CD8-positive, alpha-beta memory T cell (primary cell): ENCODE measurements at places on chromosomes 16 and 17.

DNA sequence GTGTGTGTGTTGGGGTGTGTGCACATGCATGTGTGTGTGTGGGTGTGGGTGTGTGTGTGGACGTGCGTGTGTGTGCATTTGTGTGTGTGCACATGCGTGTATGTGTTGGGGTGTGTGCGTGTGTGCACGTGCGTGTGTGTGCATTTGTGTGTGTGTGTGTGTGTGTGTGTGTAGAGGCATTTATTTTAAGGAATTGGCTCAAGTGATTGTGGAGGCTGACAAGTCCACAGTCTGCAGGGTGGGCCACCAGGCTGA lies 37.9 kb upstream of the JPH3 start:
- DNase-seq, result no peak

GRCh38 chr17:21245639-21246084 lies 7.5 kb downstream of the NATD1 start:
- no peak for DNase-seq

DNA sequence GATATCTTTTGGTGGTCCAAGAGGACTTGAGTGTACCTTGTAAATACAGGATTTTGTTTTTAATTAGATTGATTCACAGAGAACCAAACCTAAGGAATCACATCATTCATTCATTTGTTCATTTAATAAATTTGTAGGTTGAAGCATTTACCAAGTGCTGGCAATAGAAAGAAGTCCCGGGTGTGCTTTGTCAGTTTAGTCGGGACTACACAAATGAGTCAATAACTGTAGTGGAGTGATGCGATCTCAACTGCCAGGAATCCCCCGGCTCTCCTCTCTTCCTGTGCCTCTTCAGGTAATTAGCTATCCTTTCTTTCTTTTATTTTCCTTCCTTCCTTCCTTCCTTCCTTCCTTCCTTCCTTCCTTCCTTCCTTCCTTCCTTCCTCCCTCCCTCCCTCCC lies 1.4 kb upstream of the WWOX start:
- DNase-seq, result no peak

DNA sequence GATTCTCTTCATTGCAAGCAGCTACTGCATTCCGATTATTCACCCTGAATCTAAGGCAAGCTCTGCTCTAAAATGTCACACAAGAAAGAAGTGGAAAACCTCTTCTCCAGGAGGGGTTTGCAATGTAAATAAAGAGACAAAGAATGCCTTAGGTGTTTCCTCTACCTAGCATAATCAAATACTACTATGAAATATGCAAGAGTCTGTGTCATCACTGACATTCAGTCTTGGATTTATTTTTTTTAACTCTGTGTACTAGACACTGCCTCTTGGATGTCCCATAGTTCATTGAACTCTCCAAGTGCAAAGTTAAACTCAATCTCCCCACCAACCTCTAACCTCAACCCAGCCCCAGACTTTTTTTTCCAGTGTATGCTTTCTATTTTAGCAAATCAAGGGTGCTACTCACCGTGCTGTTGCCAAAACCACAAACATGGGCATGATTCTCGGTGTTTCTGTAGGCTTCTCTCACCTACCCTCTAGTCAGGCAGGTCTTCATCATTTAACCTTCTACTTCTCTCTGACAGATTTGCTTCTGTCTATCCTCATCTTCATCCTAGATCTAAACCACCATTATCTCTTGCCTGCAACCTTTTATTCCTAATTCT lies 329.1 kb downstream of the CDH13 start:
- peak; percentile 4 for DNase-seq

- DNase-seq, result peak; percentile 25
These were observed 14.7 kb upstream of the TBX2 start for GRCh38 chr17:61384692-61385576.

GRCh38 chr17:79360196-79360595 lies 250.7 kb downstream of the RBFOX3 start:
- no peak for DNase-seq

DNA sequence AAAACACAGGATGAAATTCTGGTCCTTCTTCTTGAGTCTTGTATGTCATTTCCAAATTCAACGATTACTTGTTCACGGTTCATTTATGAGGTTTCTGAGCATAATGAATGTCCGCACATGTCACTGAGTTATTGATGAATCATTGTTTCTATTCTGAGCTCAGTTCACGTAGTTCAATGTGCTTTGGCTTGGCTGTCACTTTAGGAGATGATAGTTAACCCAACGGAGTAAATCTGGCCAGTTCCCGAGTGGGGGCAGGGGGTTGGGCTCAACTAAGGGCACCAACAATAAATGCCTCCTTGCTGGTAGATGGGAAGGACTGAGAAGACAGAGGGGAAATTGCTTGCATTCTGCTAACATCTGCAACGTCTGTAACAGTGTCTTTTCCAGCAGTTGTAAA lies 239.4 kb upstream of the HSBP1 start:
- no peak for DNase-seq

GRCh38 chr17:76672892-76673291 lies 29.3 kb upstream of the ST6GALNAC1 start:
- DNase-seq, result no peak

DNA sequence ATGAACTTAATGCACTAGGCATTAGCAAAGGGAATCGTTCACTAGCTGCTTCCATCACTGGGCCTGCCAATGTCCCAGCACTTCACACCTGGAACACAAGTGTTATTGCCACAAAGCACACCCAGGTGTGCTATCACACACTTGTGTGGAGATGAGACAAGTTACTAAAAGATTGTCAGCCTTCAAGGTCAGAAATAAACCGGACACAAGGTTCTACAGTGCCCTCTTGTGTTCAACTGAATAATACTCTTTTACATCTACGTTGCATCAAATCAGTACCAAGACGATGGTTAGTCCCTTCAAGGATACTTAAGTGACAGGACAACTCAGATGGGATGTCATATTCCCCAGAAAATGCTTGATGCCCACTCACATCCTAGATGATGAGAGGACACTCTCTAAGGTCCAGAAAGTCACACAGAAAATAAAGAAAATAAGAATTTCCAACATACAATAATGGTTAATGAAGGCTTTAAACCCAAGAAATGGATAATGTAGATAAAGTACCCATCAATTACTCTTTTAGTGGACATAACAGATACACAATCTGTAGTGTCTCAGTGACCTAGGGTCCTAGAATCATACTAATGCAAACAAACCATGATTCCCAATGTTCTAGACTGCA lies 16.4 kb upstream of the GLG1 start:
- no peak for DNase-seq

DNA sequence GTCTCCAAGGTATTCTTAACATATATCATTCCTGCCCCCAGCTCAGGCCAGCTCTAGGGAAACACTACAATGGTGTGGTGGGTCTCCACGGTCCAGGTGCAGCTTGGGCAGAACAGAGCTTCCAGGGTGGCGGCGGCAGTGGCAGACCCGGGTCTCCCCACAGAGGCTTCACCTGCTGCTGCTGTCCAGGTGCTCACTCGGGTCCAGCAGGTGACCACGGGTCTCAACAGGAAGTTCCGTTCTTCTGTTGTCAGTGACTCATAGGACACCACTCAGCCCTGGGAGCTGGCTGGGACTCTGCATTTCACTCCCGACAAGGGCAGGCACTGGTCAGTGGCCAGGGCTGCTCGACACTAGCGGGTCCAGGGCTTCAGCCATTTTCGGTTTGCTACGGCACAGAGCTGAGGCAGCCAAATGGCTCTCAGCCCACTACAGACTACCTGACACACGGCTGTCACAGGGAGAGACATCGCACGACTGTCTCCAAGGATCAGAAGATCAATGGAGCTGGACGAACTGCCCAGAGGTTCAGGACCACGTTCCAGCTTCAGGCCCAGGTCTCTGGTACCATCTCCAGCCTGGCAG lies 16.7 kb downstream of the MTHFSD start:
- DNase-seq, result no peak

DNA sequence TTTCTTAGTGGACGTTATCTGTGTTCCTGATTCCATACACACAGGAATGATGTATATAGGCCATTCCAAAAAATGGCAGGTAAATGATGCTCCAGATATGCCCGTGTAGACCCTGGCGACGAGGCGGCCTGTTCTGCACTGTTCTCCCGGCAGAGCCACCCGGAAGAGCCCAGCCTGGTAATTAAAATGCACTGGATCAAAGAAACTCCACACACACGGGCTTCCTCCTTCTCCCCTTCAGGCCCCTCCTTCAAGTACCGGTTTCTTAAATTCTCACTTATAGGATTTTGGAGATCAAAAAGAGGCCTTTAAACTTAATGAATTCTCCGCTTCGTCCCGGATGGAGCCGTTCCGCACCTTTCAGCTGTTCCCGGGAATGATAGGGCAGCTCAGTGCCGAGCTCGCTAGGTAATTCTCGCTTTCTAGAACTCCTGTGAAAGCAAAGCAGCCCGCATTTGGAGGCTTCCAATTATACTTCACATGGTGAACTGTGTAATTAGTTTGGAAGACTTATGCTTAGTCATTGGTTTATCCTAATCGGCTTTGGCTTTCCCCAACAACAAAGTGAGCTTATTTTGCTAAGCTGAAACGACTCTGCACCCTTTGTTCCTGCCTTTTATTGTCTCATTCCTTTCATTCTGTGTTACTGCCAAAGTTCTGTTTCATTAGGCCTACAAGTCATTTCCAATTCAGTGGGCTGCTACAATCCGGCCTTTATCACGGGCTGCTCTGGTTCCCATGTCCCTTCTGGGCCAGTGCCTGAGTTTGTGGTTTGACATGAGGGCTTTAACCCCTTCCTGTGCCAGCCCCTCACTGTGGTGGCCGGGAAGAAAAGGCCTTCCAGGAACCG lies 150.0 kb downstream of the MSI2 start:
- DNase-seq, result no peak

GRCh38 chr16:11152677-11153331 lies 103.2 kb downstream of the SOCS1 start:
- DNase-seq, result no peak

DNA sequence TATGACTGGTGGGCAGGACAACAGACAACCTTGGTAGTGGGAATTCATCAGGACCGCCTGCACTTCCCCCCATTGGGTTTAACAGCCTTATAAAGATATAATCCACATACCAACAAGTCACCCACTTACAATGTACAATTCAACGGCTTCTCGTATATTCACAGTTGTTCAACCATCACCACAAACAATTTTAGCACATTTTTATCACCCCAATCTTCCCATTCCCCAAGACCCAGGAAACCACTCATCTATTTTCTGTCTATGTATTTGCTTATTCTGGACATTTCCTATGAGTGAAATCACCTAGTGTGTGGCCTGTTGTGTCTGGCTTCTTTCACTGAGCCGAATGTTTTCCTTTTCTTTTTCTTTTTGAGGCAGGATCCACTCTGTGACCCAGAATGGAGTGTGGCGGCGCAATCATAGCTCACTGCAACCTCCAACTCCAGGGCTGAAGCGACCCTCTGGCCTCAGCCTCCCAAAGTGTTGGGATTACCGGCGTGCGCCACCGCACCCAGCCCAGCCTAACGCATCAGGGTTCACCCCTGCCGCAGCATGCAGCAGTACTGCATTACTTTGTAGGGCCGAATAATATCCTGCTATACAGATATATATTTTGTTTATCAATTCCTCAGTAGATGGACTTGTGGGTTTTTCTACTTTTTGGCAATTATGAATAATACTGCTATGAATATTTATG lies 10.9 kb downstream of the ANKS3 start:
- DNase-seq, result no peak

DNA sequence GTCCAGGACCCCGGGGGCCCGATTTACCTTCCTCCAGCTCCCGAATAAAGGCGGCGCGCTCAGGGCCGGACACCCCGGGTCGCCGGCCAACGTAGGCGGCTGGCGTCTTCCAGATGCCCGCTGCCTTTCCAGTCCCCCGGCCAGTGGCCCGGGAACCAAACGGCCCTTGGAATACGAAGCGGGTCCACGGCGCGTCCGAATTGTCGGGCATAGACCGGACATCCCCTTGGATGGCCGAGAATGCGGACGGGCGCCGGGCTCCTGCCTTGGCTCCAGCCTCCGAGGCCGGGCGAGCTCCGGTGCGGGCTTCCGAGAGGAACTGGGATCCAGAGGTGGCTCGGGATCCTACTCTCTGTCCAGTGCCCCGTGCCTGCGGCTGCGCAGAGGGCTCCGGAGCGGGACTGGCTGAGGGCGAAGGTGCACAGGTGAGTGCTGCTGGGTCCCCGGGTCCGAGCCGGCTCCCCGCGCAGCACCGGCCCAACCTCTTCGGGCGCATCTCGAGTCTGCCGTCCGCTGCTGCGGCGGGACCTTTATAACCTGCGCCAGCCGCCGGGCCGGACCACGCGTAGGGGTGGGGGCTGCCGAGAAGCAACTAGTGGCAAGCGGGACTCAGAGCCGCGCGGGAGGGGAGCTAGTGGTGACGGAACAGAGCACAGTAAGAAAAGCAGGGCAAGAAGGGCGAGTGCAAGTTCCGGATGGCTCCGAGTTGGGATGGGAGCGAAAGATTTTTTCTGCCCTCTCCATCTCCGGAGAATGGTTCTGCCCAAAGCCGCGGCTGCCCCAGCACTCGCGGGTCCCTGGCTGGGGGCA lies at the start of gene HAP1:
Gene HAP1 (minus strand): TSS at position 505 of the 810 bp plus-strand sequence. CDS start 9 bp downstream, at position 496.
- no peak for DNase-seq

DNA sequence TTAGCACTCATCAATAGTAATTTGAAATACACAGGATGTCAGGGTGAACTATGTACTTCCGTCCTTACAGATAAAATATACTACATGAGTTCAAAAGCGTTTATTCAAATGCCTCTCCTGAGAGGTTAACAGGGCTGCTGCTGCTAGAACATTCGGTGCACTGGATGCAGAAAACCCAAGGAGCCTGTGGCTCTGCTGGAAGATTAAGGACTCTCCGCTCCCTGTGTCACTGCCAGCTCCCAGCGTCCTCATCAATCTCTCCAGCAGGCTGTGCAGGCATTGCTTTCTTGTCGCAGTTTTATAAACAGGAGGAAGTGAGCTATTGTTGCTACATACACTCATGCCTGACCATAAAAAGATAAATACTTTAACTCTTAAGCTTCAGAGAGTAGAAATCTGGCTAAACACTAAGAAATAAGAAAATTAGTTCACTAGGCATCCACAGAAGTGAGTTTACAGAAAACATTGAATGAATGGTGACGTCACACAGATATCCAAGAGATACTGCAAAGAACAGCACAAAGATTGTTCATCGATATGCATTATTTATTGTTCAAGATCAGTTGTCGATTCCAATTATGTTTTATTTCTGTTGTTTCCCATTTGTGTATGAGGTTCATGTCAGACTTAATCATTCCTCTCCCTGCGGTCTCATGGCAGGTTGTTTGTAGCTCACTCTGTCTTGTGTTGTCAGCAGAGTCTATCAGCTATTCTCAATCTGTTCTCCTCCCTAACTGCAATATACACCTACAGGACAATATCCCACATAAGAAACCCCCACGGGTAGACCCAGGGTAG lies 127.9 kb upstream of the MON1B start:
- no peak for DNase-seq

- DNase-seq, result no peak
These were observed 25.6 kb upstream of the CRISPLD2 start for GRCh38 chr16:84794186-84794585.

- DNase-seq, result no peak
These were observed 22.6 kb upstream of the ERN1 start for GRCh38 chr17:64152428-64153125.

DNA sequence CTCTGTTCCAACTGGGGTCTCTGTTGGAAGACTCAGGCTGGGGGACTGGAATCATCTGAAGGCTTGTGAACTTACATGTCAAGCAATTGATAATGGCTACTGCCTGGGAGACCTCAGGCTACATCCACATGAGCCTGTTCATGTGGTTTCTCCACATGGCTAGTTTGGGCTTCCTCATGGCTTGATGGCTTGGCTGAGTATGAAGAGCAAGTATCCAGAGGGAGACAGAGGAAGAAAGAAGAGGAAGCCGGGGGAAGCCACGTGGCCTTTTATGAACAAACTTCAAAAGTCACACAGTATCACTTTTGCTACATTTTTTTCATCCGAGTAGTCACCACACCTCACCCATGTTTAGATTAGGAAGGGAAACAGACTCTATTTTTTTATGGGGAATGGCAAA lies 158.9 kb downstream of the TRIM37 start:
- DNase-seq, result no peak
